ENCODE measurements at places on chromosomes 4 and X.

DNA sequence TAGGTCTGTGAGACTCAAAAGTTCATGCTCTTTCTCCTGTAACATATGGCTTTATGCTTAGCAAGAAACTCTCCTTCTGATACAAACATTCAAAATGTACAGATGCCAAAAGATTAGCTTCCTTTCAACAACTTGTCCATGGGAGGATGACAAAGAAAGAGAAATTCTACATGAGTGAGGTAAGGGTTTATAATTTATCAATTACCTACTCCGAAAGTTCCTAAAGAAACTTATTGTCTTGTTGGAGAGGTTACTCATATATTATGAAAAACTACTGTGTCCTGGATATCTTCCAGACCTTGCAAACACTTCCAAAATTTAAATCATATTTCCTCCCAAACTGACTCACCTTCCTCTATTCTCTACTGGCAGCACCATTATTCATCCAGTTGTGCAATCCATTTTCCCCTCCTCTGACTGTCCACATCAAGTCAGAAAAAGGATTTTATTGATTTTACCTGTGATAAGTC is 65.1 kb downstream of the ENPEP start:
- DNase-seq = no peak

- no peak for DNase-seq
These were observed 36.6 kb upstream of the PAQR3 start for GRCh38 chr4:78975865-78976264.

- no peak for DNase-seq
These were observed 174.4 kb upstream of the ATP6AP2 start for GRCh38 chrX:40406330-40406859.

DNA sequence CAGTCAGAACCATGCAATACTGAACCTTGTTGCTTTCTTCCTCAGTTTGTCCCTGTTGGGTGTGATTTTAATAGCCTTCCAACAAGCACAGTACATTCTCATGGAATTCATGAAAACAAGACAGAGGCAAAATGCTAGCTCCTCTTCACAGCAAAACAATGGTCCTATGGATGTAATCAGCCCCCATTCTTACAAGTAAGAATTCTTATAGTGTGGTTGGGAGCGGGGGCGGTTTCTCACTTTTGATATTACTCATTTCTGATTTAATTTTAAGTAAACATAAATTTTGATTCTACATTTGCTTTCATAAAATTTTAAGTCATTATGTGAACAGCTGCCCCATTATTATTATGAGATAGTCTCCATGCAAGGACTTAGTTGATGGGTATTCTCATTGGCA is 80.8 kb upstream of the TLR2 start:
- no peak for DNase-seq

- no peak for DNase-seq
These were observed 841.0 kb downstream of the FAM133A start for GRCh38 chrX:94515009-94515408.
